Stimulated activated CD4-positive, alpha-beta T cell treated with anti-CD3 and anti-CD28 coated beads, Interleukin-2, amount 100 ng/mL, for 24 hours (primary cell): ENCODE measurements at places on chromosomes 5 and 9.

DNA sequence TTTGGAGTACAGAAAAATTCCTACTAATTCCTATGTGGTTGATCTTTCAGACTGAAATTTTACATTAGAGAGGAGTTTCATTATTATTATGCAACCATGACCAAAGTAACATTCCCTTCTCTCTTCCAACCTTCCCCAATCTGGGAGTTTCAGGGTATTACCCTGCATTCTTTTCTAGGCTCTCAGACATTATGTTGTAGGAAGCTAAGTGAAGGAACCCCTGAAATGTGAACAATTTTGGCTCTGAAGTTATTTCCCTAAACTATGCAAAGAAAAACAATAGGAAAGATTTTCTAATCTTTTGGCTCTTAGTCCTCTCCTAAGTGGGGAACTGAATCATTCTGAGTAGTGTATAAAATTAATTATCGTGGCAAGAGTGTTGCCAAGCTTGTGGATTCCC lies 63.3 kb upstream of the ZFAND5 start:
- no peak for DNase-seq

DNA sequence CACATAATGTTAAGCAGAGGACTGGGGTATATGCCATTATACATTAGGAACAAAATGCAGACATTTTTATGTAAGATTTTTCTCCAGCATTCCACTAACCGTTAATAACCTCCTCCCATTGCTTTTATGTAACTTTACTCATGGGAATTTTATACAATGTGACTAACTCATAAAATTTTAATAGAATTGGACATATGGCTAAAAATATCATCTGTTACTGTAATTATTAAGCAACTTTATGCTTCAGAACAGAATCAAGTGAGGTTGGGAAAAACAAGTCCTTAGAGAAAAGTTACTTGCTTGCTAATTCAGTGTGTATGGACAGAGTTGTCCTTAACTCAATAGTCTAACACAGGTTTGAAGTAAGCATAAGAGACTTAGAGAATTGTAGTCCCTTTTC lies 54.8 kb upstream of the PCSK1 start:
- DNase-seq: no peak

DNA sequence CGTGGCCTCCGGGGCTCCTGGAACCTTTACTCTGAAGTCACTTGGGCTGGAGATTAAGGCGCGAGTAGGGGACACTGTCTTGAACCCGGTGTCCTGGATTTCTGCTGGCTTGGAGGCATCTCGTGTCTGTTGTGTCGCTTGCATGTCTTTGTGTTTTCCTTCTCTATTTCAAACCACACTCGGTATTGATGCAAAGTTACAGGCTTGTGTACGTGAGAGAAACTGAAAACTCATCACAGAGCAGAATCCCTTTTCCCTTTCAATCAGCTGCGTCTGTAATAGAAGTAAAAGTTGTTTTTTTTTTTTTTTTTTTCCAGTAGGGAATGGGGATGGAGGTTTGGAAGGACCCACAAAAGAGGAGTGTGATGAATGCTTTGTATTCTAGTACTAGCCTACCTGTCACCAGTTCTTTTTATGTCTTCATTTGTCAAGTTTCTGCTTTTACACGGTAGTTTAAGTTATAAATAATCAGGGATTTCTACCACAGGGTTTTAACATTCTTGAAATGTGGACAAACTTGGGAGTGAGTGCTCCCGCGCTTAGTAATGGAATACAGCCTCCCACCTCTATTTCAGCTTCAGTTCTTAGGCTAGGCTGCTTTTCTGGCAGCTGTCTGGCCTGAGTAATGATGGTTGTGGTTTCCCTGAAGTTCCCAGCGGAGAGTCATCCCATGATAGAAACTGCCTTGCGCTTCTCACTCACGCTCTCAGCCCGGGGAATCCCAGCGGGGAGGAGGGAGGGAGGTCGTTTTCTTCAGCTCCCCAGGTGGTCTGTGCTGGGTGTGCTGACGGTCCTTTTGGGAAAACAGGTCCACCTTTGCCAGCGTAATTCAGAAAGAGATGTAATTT lies 763 bp downstream of the TJP2 start:
- peak; percentile 53 for DNase-seq

DNA sequence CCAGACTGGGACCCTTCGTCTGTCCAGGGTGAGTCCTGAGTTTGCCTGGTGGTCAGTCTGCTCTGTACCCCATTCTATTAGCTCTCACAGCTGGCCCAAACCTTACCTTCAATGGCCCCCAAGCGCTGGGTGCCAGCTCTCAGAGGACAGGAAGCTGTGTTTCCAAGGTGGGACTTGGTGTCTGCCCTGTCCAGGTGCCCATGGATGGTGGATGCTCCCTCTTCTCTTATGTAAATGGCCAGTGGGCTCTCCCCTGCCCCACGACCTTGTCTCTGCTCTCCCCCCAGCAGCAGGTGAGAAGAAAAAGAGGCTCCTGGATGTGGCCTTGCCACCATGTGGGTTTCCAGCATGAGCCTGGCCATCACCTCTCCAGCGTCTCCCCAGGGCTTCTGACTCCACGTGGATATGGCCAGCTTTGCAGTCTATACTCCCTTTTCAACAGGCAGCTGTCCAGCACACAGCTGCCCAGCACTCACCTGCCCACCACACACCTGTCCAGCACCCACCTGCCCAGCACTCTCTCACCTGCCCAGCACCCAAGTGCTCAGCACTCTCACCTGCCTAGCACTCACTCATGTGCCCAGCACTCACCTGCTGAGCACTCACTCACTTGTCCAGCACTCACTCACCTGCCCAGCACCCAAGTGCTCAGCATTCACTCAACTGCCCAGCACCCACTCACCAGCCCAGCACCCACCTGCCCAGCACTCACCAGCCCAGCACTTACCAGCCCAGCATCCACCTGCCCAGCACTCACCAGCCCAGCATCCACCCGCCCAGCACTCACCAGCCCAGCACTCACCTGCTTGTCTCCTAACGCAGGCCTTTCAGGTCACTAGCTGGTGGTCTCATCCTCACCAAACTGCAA lies 136.2 kb upstream of the IRX2 start:
- no peak for DNase-seq

GRCh38 chr9:75233011-75233410 lies 144.7 kb downstream of the OSTF1 start:
- DNase-seq: no peak

GRCh38 chr5:1564182-1564748 lies 40.5 kb upstream of the LPCAT1 start:
- DNase-seq: no peak

- no peak for DNase-seq
Measured at GRCh38 chr9:133113949-133114885, 6.8 kb downstream of the RALGDS start.

DNA sequence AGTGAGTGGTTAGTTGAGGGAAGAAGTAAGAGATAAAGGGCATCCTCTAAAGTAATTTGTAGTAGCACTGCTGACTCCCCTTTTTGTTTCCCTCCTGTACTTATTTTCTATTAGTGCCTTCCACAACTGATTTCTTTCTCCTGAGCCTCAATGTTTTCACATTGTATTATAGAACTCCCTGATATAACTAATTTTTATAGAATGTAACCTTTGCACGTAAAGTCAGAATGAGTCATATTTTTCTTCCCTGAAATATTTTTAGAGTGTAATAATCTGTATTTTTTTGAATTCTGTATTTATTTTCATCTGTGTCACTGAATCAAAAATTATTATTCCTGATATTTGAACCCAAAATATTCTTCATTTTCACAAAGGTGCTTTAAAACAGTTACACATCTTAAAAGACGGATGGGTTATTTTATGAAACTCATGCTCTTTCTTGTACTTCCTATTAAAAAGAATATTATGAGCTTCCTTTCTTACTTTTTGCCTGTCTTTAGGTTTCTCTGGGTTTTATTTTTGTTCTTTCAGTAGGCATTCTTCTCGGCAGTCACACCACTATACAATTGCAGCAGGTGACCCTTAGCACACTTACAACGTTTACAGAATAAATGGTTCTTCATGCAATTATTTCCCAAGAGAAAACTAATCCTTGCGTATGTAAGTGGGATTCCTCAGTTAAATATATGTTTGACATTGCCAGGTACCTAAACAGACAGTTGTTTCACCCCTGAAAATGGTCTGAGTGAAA lies 30.5 kb upstream of the DMRTA1 start:
- no peak for DNase-seq

DNA sequence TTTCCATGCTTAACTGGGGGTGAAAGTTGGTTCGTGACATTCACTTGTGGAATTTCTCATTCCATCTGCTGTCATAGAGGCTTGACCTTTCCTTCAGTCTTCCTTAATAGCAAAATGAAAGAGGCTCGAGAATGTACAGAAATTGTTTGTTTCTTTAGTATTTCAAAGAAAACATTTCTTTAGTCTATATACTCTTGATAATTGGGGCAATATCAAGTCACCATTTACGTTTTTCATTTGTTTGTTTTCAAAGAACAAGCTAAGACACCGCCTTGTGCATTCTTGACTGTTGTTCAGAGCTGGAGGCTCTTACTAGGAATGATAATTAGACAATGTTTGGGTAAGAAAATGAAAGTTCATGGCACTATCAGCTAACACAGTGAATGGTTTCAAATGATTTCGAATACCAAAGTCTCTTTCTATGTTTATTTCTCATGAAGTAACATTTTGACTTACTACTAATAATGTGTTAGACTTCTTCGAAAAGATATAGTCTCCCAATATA lies 835.4 kb downstream of the SEMA5A start:
- DNase-seq: no peak

DNA sequence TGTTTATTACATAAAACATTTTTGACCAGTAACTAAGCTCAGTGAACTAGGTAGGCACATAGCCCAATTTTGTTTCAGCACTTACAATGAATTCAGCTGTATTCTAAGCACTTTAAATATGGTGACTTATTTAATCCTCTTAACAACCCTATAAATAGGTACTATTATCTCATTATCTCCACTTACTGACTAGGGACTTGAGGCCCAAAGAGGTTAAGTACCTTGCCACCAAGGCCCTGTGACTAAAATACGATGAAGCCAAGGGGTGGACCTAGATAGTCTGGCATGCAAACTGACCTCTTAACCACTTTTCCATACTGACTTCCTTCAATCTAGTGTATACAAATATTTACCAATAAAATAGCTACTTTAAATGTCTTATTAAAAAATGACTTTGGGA lies 266.4 kb downstream of the ZNF608 start:
- no peak for DNase-seq

- no peak for DNase-seq
Measured at GRCh38 chr5:90020575-90021538, 388.7 kb downstream of the CETN3 start.

GRCh38 chr5:144247131-144247530 lies 76.5 kb downstream of the KCTD16 start:
- DNase-seq: no peak

DNA sequence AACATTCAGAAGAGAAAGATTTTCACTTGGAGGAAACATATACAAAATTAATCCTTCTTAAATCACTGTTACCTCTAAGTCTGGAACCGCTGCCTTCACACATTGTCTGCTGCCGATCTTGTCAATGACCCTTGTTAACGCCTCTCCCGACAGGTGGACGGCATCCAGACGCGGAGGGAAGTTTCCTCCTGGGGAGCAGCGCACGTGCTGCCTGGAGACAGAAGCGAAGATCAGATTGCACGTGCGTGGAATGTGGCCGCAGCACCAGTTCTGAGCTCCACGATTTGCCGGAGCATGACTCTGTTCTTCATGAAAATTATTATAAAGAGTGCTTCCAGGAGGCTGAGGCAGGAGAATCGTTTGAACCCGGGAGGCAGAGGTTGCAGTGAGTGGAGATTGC lies 183.6 kb upstream of the IRX4 start:
- no peak for DNase-seq

DNA sequence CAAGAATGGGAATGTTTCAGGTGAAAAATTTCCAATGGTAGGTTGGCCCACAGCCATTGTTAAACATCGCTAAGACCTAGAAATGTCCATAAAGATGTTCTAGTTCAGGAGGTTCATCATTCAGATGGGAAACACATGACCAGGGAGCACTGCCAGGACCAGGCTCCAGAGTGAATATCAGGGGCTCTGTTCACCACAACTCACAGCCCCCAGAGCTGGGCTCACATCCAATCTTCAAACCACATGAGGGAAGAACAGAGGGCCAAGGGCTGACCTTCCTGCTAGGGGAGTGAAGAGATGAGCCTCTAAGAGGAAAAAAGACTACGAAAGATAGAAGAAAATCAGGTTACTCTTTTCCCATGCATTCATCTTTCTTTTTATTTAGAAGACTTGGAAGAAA lies 205.8 kb downstream of the SEMA5A start:
- no peak for DNase-seq

GRCh38 chr9:101387871-101388506 lies 3.2 kb upstream of the BAAT start:
- DNase-seq: no peak

GRCh38 chr5:96439477-96440184 lies 6.6 kb upstream of the PCSK1 start:
- DNase-seq: no peak

- no peak for DNase-seq
Measured at GRCh38 chr5:181239062-181239663, 4.5 kb downstream of the RACK1 start.

GRCh38 chr5:55923177-55923771 lies 71.5 kb downstream of the IL6ST start:
- DNase-seq: no peak

- DNase-seq: no peak
Measured at GRCh38 chr5:16076657-16077056, 102.9 kb downstream of the MARCHF11 start.

DNA sequence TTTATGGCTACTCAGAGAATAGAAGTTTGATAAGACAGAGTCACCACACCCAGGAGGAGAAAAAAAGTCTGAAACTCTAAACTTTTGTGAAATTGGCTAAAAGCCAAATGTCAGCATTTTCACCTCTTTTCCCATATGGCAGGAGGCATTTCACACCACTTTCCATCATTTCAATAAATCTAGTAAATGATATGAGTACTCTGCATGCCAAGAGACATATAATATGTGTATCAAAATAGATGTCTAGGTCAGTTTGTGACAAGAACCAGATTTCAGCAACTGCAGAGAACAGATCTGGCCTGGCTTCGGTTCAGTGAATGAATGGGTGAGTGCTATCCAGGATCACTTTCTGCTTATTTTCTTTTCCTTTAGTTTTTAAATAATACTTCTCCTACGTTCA lies 470.8 kb downstream of the ENC1 start:
- DNase-seq: no peak

- DNase-seq: no peak
Measured at GRCh38 chr5:109161914-109162683, 247.7 kb downstream of the PJA2 start.

DNA sequence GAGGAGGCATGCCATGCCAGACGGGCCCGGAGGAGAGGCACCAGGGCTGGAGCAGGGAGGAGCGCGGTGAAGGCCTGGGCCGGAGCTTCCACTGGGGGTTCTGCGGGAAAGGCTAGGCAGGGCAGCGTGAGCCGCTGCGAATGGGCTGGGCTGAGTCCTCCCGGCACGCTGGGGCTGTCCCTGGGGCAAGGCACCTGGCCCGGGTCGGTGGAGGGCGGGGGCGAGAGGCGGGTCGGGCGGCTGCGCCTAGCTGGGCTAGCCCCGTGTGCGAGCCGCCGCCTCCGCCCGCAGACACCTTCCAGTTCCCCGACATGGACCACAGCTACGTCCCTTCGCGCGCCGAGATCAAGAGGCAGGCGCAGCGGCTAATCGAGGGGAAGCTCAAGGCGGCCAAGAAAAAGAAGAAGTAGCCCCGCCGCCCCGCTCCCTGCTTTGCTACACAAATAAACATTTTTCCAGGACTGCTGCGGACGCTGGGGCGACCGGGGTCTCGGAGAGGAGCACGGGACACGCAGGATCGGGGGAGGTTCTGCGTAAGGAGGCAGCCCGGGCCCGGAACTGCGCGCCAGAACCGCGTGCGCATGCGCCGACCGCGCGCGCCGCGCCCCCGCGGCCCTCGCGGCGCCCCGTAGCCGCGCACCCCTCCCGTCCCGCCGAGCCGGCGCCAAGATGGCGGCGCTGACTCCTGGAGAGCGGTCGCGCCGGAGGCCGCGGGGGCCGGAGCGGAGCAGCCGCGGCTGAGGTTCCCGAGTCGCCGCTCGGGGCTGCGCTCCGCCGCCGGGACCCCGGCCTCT lies at the start of gene RABL6:
Gene RABL6 (plus strand): TSS at position 668 of the 794 bp plus-strand sequence. CDS start 249 bp downstream, outside the sequence.
- DNase-seq: peak; percentile 83
